Left ventricle myocardium inferior (tissue), 1 donor: ENCODE measurements at places on chromosomes 1 and 21. TPM values are rescaled to one million over a fixed set of nuclear protein-coding genes. Genes with fewer than 3 reads are reported as not detected.

GRCh38 chr1:166588741-166589140 lies 250.5 kb upstream of the POGK start:
- DNase-seq: no peak

GRCh38 chr1:168470901-168471431 lies 72.8 kb downstream of the XCL2 start:
- no peak for DNase-seq

- no peak for DNase-seq
Measured at GRCh38 chr1:58895082-58895481, 111.2 kb upstream of the JUN start.

GRCh38 chr1:201778279-201779065 lies 50.5 kb upstream of the IPO9 start:
- DNase-seq: no peak

DNA sequence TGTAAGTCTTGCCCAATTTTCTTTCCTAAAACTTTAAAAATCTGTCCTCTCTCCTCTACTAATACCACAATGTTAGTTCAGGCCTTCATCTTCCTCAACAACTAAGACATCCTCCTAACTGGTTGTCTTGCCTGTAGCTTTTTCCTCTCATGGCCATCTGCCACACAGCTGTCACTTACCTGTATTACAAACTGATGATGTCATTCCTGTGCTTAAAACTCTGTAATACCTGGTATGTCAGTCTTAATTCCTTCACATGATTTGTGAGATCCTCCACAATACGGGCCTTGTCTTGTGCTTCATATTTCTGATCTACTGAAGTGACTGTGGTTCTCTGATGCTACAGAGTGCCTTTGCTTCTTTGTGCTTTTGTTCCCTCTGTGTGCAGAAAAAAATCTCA lies 9.8 kb downstream of the MRPS14 start:
- no peak for DNase-seq

DNA sequence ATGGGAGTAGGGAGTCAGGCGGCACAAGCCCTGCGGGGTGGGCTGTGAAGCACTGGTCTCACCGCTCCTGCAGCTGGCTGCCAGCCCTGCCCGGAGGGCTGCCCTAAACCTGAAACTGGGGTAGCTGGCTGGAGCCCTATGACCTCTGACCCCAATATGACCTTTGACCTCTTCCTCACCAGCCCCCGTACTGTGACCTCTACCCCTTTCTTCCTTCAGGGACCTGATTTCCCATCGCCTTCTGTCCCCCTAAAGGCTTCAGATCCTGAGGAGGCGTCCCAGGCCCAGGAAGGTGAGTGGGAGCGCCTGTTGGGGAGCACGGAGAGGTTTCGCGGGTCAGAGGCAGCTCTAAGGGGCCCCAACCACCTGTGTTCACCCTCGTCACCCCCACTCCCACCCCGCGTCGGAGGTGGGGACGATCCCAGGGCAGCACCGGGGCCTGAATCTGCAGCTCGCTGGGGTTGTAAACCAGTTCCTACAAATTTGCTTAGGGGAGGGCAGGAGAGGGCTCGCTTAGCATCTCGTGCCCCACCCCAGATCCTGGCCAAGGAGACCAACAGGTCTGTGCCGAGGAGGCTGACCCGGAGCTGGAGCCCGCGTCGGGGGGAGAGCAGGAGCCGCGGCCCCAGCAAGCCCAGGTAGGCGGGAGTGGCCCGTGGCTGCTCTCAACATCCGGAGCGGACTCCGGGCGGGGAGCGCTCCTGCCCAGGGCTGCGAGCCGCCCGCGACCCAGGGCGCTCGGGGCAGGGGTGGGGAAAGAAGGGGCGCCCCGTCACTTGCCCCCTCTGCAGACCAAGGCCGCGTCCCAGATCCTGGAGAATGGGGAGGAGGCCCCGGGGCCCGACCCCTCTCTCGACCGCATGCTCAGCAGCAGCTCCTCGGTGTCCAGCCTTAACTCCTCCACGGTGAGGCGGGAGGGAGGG lies 7.3 kb downstream of the SYTL1 start:
- DNase-seq: no peak

DNA sequence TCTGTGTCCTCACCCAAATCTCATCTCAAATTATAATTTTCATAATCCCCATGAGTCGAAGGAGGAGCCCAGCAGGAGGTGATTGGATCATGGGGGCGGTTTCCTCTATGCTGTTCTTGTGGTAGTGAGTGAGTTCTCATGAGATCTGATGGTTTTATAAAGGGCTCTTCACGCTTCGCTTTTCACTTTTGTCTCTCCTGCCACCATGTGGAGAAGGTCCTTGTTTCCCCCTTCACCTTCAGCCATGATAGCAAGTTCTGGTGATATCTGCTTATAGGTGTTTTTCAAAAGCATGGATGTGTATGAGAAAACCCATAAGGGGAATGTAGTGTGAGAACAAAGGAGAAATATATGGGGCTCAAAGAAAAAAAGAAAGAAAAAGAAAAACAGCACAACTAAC lies 405.9 kb upstream of the RGS18 start:
- DNase-seq: no peak

DNA sequence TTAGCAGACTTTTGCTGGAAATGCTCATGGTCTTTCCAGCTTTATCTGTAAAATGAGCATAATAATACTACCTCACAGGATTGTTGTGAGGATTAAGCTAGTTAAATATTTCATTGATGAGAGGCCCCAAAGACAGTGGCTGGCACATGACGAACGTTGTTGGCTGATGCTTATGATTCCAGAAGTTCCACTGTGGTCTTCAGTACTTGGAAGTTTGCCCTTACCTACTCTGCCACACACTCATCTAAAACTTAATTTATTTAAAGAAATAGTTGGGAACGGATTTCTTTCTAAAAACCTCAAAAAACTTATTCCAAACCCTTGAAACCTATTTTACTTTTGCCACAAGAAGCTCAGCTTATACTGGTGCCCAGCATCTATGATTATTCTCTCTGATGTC lies 170.7 kb downstream of the DHRS3 start:
- DNase-seq: no peak

DNA sequence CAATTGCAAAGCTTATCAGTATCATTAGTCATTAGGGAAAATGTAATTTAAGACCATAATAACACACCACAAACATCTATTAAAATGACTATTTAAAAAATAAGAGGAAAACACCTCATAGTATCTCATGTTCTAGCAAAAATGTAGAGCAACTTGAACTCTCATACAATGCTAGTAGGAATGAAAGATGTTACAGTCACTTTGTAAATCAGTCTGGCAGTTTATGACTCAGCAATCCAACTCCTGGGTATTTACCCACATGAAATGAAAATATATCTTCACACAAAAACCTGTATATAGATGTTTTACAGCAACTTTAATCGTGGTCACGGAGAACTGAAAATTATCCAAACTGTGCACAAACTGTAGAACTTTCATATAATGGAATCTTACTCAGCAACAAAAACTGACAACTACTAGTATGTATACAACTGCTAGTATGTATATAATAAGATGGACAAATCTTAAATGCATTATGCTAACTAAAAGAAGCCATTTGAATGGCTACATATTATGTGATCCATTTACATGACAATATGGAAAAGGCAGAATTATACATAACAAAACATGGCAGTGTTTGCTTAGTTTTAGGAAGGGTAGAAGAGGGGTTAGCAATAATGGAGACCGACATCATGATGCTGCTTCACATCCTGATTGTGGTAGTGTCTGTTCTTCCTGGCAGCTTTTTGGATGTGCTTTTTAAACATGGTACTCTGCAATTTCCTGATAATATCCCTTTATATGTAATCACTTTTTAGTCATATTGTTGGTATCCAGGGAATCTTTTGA lies 267.0 kb downstream of the KCTD3 start:
- DNase-seq: no peak

TNNT2 gene
- total RNA-seq: 8,708 TPM

NBPF20 gene
- total RNA-seq: 0.88 TPM

C1QA gene
- 70.1 TPM for total RNA-seq

ANKRD34A gene
- total RNA-seq: 0.66 TPM
